ENCODE measurements at places on chromosomes 4 and X.

DNA sequence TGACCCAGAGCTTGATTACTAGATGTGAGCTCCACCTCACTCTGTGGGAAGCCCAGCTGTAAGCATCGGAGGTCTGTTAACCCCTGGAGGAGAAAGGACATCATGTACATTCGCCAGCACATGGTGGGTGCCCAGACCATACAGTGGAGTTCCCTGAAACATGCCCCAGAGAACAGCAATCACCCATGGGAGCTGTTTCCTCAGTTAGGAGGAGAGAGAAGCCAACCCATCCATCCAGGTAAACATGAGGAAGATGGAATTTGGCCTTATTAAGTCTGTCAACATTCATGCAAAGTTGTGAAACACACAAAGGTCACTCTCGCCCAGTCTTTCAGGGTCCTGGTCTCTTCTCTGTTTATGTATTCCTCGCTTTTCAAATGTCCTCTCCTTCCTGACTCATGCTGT, 354.7 kb downstream of the ANK2 start:
- DNase-seq, result no peak

DNA sequence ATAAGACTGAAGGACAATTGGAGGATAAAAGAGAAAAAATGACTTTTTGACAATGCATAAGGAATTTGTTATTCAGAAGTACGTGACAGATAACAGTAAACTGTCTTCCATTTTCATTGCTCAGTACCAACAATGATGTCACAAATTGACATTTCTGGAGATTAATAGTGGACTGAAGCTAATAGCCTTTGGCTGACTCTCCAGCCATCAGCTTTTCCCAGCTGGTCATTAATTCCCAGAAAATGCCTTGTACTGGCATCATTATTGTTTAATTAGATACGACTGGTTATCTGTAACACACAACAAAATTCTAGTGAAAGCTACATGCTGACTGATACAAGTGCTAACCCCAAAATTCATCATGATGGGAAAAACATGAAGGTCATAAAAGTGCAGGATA, 147.9 kb upstream of the FGF13 start:
- peak; percentile 0 for DNase-seq

DNA sequence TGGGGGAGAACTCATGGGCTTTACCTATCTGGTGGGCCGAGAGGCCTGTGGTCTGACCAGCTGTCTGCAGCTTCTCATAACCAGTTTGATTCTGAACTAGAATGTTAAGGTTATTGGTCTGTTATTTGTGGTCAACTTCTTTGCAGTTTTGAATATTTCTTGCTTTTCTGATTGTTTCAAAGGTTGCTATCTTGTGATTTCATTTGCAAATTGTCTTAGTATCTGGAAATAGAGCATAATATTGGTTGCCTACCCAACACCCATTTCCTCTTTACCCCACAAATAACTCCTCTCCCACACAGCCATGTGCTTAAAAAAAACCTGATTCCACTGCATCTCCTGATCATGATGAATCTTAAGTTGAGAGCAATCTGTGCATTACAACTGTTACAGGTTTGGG, 39.1 kb upstream of the BMP2K start:
- no peak for DNase-seq

- no peak for DNase-seq
These were observed 11.5 kb downstream of the PRDM8 start for GRCh38 chr4:80208610-80209339.

- DNase-seq, result no peak
These were observed 53.5 kb downstream of the FABP2 start for GRCh38 chr4:119268466-119268865.

- no peak for DNase-seq
These were observed 150.3 kb upstream of the RASGEF1B start for GRCh38 chr4:81622028-81622427.

DNA sequence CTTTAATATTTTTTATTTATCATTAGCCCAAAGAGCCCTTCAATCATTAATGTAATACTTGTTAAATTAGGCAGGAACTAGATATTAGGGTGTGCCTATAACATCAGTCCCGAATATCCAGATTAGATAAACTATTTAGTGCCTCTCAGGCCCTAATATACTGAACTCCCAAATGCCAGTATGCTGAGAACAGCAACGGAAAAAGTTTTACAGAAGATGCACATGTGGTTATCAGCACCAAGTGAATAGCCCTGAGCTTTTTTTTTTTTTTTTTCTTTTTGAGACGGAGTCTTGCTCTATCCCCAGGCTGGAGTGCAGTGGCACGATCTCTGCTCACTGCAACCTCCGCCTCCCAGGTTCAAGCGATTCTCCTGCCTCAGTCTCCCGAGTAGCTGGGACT, 13.0 kb upstream of the ELF2 start:
- no peak for DNase-seq

DNA sequence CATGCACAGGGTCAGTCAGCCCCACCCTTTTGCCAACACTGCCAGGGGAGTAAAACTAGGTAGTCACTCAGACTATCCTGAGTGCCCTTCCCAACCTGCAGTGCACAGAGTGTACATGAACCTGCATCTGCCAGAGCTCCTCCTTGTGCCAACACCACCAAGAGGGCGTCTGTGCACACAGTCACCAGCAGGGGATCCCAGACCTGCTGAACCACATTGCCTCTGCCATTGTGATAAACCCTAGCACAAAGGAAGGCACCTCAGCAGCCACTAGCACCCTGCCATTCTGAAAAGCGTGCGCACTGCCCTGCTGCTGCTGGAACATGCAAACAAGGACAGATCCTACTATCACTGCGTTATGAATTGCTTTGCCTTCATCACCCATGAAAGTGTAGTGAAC, 247.8 kb upstream of the POU3F4 start:
- no peak for DNase-seq

GRCh38 chr4:87500092-87500462, 29.1 kb downstream of the SPARCL1 start:
- DNase-seq, result no peak

GRCh38 chr4:73068491-73069337, 802 bp downstream of the COX18 start:
- DNase-seq, result peak; percentile 10

- DNase-seq, result no peak
These were observed 19.8 kb upstream of the TMLHE start for GRCh38 chrX:155632431-155633100.

GRCh38 chr4:65868096-65868824, 198.0 kb upstream of the EPHA5 start:
- DNase-seq, result no peak

DNA sequence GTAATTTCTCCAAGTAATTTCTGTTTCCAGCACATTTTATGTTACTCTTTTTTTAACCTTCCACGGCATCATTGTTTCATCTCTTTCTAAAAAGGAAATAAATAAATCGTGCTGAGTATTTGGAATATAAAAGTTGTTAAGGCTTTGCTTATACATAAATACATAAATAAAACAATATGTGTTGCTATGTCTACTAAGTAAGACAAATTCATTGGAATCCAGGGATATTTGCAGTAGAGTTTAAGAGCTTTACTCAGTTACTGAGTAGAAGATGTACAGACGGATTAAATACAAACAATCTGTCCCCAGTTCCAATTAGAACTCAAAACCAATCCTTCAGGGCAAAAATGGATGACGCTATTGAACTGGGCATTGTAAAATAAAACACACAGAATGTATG, 1.4 kb downstream of the ARHGAP24 start:
- DNase-seq, result no peak

GRCh38 chrX:133415276-133416105, at the start of gene GPC4:
GPC4 (minus strand) TSS chrX:133415489; CDS start chrX:133414965, 524 bp downstream.
- DNase-seq, result peak; percentile 72
